ENCODE measurements at places on chromosomes 12 and 14.

GRCh38 chr12:131057211-131057721 is 103.6 kb downstream of the ADGRD1 start:
- DNase-seq, result no peak

- DNase-seq, result no peak
These were observed 10.1 kb downstream of the SLC25A29 start for GRCh38 chr14:100296106-100296651.

- DNase-seq, result no peak
These were observed 436.0 kb upstream of the FBXO33 start for GRCh38 chr14:39868251-39868650.

GRCh38 chr12:11085419-11085818 is 6.7 kb downstream of the TAS2R43 start:
- no peak for DNase-seq

DNA sequence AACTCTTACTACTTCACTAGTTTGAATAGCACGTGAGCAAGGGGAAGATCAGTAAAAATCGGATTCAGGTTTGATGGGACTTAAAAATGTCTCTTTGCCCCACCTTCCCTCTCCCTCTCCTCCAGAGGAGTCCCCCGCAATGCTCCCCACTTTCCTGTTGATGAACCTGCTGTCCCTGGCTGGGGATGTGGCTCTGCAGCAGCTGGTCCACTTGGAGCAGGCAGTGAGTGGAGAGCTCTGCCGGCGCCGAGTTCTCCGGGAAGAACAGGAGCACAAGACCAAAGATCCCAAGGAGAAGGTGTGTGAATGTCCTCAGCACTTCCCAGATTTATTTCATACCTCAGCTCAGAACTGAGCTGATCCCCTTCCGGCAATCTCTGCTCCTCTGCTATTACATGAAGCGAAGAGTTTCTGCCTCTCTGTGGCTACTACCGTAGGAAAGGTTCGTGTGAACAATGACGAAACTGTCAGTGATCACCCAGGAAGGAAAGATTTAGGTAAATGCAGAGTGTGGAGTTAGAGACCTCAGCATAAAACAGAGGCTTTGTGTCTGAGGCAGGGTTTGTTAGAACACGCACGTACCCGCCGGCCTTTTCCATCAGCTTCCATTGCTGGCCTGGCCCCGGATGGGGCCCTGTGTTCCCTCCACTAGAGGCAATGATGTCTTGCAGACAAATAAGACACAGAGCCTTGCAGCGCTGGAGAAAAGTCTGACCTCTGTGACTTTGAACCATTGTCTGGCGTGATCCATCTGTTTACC is 7.4 kb upstream of the GAPDH start:
- DNase-seq, result no peak

DNA sequence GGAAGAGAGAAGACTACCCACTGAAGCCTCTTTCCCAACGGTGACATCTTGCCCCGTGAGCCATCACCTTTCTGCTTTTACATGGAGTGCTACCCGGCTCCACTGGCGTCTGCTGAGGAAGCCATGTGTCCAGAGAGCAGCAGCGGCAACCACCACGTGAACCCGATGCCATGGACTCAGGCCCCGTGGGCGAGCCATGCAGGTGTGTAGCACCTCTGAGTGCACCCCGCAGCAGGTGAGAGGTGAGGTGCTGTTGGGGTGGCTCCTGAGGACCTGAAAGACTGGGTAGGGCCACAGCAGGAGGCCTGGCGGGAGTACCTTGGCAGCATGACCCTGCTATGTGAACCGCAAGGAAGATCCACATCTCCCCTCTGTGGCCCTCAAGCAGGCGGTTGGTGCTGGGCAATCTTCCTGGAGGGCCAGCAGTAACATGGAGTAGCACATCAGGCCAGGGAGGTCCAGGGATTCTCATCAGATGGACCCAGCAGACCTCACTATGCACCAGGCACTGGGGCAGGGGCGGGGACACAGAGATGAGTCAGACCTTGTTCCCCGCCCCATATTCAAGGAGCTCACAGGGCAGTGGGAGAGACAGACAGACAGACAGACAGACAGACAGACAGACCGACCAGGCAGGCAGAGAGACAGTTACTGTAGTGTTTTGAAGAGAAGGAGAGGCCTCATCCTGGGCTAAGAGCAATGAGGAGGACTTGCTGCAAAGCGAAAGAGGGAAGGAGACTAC is 129.6 kb downstream of the PAPOLA start:
- DNase-seq, result no peak

DNA sequence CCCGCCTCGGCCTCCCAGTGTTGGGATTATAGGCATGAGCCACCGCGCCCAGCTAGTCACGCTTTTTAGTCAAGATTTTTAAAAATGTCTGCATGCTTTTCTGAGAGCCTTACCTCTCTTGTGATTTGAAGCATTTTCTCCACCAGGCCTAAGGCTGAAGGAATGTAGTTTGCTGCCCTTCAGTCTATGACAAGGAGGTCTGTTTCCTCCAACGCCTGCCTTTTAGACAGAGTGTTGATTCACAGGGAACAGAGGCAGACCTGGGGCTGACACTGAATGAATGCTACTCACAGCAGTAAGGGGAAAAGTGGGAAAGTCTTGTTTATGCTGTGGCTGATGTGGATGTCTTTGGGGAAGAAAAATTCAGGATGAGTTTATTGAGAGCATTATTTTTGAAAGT is 27.2 kb upstream of the MDM2 start:
- DNase-seq, result no peak

DNA sequence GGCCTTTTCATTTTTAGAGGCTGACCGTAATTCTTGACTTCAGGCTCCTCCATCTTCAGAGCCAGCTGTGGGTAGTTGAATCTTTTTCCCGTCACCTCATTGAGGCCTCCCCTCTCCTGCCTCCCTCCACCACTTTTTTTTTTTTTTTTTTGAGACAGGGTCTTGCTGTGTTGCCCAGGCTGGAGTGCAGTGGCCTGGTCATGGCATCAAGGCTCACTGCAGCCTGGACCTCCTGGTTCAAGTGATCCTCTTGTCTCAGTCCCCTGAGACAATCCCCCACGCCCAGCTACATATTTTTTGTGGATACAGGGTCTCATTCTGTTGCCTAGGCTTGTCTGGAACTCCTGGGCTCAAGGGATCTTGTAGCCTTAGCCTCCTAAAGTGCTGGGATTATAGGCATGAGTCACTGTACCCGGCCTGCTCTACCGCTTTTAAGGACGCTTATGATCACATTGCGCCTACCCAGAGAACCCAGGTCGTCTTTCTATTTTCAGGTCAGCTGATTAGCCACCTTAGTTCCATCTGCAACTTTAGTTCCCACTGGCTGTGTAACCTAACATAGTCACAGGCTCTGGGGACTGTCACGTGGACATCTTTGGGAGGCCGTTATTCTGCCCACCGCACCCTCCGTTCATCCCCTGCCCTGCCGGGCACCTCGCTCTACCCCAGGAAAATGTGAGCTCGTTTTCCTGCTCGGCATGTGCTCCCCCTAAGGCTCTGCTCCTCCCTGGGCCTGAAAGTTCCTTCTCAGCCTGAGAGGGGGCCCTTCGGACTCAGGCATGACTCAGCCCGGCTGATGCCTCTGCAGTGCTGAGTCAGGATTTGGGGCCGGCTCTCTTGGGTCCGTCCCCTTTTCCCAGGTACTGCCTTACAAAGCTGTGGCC is 13.4 kb downstream of the TNFAIP2 start:
- no peak for DNase-seq
